ENCODE measurements at places on chromosomes 5 and 9.

- DNase-seq = no peak
Observed at GRCh38 chr9:6987381-6987780, 229.6 kb downstream of the KDM4C start.

- no peak for DNase-seq
Observed at GRCh38 chr5:206406-206805, 11.5 kb downstream of the CCDC127 start.

DNA sequence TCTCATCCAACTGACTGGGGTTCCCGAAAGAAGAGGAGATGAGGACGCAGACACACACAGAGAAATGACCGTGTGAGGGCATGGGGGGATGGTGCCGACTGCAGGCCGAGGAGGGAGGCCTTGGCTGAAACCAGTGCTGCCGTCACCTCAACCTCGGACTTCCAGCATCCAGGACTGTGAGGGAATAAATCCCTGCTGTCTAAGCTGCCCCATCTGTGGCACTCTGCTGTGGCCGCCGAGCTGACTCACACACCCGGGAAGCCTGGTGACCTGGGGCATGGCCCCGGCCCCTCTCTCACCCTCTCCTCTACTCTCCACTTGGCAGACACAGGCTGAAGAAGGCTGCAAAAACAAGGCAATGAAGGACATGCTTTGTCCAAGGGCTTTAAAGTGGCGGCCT is 4.4 kb upstream of the COL5A1 start:
- DNase-seq = no peak

DNA sequence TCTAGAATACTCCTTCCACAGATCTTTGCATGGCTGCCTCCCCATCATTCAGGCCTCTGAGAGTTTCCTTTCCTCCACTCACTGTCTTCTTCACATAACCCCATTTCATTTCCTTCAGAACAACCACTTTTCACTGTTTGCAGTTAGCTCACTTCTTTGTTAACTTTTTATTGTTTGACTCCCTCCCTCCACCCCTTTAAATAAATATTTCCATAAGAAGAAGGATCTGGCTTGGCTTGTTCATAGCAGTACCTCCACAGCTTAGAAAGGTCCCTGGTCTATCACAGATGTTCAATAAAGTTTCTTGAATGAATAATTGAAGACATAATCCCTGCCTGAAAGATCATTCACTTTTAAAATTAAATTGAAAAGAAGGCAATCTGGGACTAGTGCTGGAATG is 661.6 kb downstream of the ACTL7B start:
- DNase-seq = no peak

DNA sequence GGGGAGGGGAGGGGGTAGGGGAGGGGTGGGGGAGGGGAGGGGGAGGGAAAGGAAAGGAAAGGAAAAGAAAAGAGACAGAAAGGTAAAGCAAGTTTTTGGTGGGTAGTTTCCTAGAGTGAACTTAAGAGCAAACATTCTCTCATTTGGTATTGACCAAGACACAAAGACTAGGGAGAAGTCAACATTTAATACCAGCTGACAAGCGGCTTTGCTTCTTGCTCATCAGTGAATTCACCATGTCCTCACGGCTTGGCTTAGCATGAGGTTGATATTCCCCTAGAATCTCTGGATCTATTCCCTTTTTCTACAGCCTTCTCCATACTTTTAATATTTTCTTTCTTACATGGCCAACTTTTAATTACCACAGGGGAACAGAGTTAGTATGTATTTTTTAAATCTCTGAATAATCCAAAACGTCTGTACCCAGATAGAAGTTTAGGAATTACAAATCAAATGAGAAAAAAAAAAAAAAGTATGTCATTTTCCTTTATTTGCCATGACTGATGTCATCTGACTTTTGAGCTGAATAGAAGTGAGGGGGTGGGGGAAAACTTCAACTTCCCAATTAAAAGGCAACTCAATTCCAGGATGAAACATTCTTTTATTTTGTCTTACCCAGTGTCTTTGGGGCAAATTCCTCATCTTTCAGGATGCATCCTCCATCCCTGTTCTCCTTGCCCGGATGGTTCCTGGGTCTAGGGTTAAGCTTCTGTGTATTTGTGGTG is 40.1 kb upstream of the GLIS3 start:
- DNase-seq = no peak

DNA sequence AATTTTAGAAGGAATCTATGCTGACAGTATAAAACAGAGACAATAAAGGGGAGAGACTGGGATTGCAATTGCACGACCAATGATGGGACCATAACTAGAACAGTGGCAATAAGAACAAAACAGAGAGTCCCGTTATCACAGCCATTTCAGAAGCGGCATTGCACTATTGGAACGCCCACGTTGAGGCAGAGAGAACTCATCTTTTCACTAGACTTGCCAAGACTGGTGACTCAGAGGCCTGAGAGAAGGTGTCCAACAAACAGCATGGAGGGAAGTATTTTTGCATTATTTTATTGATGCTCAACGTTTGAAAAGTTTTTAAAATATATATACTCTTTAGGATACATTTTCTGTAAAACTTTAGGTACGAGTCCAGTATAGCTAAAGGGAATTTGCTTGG is 737.7 kb downstream of the TLE1 start:
- no peak for DNase-seq

- DNase-seq = no peak
Observed at GRCh38 chr5:109998726-109999125, 309.0 kb downstream of the MAN2A1 start.

DNA sequence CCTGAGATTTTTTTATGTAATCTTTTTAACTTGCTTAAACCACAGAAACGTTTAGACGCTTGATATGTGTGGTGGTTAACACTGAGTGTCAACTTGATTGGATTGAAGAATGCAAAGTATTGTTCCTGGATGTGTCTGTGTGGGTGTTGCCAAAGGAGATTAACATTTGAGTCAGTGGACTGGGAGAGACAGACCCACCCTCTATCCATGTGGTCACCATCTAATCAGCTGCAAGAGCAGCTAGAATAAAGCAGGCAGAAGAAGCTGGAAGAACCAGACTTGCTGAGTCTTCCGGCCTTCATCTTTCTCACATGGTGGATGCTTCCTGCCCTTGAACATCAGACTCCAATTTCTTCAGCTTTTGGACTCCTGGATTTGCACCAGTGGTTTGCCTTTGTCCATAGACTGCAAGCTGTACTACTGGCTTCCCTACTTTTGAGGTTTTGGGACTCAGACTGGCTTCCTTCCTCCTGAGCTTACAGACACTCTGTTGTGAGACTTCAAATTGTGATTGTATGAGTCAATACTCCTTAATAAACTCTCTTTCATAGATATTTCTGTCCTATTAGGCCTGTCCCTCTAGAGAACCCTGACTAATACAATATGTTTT is 816.0 kb upstream of the CDH9 start:
- no peak for DNase-seq

- no peak for DNase-seq
Observed at GRCh38 chr5:179472641-179473040, 77.7 kb upstream of the RUFY1 start.

DNA sequence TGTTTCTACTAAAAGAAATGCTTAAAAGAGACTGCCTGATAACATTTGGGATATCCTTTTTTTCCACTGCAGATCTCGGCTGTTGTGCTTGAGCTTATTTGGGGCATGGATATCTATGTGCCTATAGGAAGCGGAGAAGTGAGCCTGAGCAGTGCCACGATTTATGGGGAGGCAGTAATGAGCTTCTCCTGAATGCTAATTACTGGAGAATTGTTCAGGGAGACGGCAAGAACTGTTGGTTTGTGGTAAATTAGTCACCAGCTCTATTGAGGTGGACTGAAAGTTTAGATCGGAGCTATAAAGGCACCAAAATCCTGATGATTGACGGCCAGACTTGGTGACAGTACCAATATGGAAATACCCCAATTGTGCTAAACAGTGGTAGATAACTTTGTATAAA is 186.5 kb downstream of the ARHGEF28 start:
- DNase-seq = no peak

DNA sequence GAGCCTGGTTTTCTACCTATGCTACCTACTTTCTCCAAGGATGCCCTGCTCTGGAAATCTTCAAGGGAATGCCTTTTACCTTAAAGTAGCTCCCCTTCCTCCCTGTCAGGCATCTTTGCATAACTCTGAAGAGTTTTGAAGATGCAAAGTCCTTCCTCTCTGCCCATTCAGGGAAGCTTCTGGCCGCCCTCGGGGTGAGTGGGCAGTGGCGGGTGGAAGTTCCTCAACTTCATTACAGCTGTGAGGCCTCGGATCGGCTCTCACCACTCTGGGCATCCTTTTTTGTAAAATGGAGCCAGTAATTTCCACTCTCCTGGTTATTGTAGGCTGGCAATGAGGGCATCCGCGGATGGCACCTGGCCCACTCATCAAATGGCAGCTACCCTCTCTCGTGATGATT is 31.7 kb upstream of the STXBP1 start:
- no peak for DNase-seq

- DNase-seq = no peak
Observed at GRCh38 chr5:118647587-118647986, 340.8 kb downstream of the DTWD2 start.

DNA sequence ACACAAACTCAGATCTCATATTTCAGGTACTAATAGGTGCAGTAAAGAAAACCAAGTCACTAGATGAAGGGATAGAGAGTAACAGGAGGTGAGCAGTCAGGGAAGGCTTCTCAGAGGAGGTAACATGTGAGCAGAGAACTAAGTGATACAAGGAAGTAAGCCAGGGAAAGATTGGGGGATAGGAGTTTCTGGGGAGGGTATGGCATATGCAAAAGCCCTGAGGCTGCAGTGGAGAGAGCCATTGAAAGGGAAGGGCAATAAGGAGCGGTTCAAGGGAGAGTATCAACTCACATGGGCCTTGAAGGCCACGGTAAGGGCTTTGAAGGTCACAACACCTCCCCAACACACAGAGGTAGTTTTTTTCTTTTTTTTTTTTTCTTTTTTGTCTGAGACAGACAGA is 6.9 kb downstream of the OLFML2A start:
- DNase-seq = no peak

GRCh38 chr9:6305954-6306563 is 22.1 kb upstream of the TPD52L3 start:
- DNase-seq = no peak

- DNase-seq = no peak
Observed at GRCh38 chr9:37449862-37450632, 15.2 kb downstream of the ZBTB5 start.

DNA sequence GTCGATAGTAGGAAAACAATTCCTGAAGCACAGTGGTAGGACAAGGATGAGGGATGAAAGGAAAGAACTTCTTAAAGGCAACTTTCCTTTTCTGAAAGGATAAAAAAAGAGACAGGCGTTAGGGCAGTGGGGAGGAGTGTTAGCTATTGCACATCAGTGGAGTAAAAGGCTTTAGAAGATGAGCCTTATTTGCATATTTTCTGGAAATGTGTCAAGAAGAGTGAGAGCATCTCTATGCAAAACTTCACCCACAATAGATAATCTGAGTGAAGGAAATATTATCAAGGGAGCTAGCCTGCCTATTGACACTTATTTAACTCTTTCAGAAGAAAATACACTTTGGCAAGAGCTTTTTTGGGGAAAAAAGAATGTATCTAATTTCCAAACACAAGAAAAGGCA is 151.6 kb downstream of the MACIR start:
- no peak for DNase-seq

DNA sequence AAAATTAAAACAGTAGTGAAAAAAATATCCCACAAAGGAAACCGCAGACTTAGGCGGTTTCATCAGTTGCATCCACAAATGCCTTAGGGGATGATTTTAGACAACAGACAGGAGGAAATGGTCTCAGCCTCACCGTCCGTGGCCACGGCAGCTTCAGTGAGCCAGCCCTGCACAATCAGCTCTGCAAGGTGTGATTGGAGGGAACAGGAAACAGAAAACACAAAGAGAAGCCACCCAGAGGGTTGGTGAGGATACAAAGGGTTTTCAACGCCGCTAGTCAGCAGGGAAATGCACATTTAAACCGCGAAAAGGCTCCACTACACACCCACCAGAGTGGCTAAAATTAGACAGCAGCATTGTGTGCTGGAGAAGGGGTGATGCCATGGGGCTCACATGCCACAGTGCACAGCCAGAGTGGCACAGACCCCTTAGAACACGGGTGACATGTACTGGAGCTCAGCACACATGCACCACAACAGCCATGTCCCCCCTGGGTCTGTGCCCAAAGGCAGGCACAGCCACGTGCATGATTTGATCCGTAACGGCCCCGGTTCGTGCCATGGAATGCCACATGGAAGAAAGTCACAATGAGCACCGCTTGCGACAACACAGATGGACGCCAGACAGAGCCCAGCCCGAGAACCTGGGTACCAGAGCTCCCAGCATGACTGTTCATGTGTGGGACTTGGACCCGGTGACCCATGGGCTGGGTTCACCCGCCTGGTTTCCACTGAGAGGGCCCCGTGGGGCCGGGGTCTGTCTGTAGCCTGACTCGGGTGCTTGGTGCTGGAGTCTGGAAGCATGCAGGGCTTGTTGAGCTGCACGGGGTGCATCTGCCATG is 18.3 kb upstream of the TERT start:
- DNase-seq = no peak

- DNase-seq = no peak
Observed at GRCh38 chr5:38922199-38922598, 76.4 kb downstream of the OSMR start.

DNA sequence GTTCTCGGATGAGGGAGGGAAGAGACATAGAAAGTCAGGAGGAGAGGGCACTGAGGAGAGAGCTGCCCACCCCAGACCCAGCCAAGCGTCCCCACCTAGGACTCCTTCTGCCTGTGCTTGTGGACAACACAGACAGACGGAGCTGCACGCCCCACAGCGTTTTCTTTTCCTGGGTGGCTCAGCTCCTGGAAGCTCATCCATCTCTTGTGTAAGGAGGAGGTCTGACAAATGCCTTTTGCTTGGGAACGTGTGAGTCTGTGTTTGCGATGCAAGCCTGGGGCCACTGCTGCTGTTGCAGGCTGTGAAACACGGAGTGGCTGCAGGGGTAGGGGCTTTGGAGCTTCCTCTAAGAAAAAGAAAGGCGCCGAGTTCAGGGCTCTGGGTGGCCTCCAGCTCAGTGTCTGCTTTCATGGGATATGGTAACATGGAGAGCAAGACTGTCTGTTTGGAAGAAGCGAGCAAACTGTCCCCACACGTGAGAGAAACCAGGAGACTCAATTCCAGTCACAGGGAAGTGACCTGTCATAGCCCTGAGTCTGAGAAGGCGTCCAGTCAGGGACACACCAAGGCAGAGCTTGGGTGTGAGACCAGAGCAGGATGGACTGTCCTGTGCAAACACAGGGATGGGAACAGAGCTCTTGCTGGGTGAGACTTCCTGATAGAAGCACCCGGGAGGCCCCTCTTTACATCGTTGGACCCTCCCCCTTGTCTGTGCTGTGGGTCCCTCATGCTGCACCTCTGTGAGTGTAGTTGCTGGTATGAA is 42.7 kb downstream of the GADD45G start:
- DNase-seq = no peak

DNA sequence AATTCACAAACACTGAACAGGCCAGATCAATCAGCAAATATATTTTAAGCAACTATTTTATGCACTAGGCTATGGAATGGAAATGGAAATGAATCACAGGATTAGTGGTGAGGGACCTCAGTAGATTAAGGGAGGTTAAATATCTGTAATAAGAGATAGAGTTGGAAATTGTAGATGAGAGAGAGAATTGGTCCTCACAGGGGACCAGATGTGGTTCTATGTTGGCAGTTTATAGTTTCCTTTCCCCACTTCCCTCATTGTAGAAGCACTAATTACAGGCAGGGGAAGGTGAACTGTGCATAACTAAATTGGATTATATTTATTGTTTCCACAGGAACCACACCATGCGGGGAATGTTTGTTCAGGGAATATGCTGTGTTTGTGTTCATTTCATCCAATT is 496.2 kb downstream of the ARHGEF28 start:
- no peak for DNase-seq
